ENCODE measurements at places on chromosomes 2 and 18.

DNA sequence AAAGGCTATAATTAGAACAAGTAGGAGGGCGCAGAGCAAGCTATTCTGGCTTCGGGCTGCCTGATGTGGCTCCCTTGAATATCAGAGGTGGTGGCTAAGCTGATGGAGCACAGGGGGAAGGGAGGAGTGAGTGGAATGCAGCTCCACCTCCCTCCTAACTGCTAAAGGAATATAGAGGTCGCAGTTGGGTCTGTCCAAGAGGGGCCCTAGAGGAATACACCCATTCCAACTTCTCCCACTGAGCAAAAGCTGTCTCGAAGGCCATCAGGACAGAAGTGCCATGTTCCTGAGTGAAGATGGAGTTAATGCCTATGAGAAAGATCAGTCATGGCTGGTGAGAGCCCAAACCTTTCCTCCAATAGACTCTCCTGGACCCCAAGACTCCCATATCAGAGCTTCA lies 32.8 kb upstream of the MARCO start:
- no peak for DNase-seq

GRCh38 chr2:99470957-99471356 lies 18.9 kb downstream of the REV1 start:
- no peak for DNase-seq

GRCh38 chr2:200777275-200777674 lies 34.4 kb upstream of the BZW1 start:
- DNase-seq: no peak

GRCh38 chr2:219726916-219727315 lies 99.5 kb downstream of the SLC4A3 start:
- peak; percentile 45 for DNase-seq

DNA sequence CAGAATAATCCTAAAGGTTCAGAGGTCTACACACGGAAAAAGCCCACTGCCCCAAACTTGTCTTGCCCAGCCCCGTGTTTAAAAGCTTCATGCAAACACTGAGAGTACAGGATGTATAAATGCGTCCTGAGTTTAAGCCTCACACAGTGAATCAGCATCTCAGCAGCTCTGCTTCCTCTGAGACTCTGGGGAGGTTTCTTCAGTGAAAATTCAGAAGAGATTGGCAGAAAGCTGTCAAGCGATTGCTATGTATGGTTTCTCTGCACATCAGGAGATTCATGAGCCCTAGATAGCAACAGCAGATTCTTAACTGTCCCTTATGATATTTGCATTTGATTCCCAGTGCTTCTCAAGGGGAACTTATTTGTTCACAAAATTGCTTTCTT lies 27.1 kb downstream of the CRACDL start:
- DNase-seq: no peak

DNA sequence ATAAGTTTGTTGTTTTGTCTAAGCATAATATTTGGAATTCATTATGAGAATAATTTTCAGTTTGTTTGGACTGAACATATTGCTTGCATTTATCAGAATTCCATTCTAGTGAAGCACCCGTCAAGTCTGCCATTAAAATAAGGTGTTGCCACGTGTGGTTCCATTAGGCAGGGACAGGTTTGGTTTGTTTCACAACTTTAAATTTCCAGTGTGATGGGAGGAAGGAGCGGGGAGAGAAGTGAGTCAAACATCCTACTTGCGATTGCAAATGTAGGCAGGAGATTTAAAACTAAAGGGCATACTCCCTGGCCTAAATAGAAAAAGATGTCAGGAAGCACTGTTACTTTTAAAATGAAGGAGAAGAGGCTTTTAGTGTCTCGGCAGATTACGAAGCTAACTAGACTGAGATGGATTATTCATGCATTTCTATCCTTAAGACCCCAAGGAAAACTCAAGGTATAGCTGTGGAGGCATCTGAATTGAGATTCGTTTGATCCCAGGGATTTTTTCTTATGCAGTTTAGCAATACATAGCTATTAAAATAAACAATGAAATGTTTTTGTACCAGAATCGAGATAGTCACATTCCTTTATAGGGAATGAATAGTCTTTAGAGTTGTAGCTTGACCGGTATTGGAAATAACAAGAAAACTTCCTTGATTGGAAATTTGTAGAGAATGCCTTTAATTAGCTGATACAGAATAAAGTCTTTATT lies 19.8 kb downstream of the GRHL1 start:
- no peak for DNase-seq

All from SK-MEL-5 (cell line).